ENCODE measurements at places on chromosomes 7 and 10.

- DNase-seq: no peak
Observed at GRCh38 chr7:31957756-31958155, 112.5 kb downstream of the PDE1C start.

GRCh38 chr10:74190494-74190893 lies 39.5 kb downstream of the ADK start:
- no peak for DNase-seq

DNA sequence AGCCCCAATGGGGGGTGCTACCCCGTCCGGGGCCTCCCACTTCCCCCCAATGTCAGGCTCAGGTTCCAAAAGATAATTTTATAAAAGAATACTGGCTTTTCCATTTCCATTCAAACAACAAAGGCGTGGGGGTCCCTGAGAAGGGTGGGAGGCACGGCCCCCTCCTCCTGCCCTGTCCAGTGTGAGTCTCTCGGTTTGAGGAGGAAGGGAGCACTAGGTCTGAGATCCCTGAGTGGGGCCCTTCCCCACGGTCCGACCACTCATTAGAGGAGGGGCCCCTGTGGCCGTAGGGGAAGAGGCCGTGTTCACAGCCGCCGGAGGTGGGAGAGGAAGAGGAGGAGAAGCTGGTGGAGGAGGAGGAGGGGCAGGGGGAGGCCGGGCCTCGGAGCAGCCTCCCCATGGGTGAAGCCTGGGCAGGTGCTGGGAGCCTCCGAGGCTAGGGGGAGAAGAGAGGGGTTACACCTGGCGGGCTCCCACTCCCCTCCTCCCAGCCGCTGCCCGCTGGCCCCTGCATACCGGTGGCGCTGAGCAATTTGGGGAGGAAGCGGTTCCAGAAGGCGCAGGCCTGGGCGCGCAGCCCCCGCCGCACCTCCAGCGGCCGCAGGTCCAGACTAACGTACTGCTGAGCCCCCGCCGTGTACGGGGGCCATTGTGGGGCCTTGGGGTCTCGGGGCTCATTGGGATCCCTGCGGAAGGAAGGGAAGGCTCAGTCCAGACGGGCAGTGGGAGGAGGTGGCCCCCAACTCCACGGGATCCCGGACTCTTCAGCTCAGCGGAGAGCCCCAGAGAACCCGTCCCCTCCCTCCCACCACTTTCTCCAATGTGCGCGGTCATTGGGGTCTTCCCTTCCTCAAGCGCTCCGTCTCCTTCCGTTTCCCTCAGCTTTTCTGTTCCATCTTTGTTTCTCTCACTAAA lies 1.4 kb upstream of the UFSP1 start:
- no peak for DNase-seq

- no peak for DNase-seq
Observed at GRCh38 chr7:52289247-52289646, 746.2 kb upstream of the POM121L12 start.

DNA sequence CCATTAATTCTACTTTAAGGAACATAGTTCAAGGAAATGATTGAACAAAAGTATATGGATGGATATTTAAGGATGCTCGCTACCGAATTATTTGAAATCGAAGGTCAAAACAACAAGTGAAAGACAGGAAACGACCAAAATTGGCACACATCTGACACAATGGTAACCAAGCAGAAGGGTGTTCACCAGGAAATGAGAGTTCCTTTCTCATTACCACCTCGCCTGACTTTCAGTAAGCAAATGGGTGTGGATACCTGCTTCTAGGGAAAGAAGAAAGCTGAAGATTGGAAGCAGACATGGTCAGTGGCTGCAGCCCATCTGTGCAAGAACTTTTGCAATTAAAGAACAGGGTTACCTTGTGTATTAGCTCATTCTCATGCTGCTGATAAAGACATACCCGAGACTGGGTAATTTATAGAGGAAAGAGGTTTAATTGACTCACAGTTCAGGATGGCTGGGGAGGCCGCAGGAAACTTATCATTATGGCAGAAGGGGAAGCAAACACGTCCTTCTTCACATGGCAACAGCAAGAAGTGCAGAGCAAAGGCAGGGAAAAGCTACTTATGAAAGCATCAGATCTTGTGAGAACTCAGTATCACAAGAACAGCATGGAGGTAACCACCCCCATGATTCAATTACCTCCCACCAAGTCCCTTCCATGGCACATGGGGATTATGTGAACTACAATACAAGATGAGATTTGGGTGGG lies 6.2 kb upstream of the TMEM273 start:
- no peak for DNase-seq

- DNase-seq: no peak
Observed at GRCh38 chr7:25770670-25771069, 381.3 kb upstream of the NFE2L3 start.

- DNase-seq: no peak
Observed at GRCh38 chr10:100996678-100997359, 2.8 kb upstream of the LZTS2 start.

DNA sequence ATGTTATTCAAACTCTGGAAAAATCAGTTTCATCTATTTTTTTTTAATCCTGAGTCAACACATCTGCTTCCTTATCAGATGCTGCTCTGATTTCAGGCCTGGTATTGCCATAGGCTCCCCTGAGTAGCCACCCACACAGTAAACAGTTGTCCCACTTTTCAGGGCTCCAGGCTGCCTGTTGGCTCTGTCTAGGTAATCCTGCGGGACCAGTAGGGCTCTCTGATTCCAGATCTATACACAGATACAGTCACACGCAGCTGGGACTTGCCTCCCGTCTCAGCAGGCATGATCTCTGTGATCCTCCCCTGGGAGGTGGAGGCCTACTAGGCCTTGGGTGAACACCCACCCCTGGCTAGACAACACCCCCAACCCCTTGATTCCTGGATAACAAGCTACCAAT lies 206.1 kb downstream of the CREB5 start:
- DNase-seq: no peak

DNA sequence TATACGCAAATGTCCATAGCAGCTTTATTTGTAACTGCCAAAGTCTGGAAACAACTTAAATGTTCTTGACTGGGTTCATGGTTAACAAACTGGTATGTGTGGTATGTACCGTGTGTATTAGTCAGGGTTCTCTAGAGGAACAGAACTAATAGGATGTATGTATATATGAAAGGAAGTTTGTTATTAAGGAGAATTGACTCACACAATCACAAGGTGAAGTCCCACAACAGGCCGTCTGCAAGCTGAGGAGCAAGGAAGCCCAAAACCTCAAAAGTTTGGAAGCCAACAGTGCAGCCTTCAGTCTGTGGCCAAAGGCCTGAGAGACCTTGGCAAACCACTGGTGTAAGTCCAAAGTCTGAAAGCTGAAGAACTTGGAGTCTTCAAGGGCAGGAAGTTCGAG lies 66.8 kb downstream of the TMEM168 start:
- DNase-seq: no peak

- DNase-seq: no peak
Observed at GRCh38 chr7:122750389-122750788, 47.7 kb upstream of the RNF148 start.

- no peak for DNase-seq
Observed at GRCh38 chr10:43235070-43235900, 31.6 kb downstream of the RASGEF1A start.

GRCh38 chr7:46713868-46714596 lies 793.0 kb upstream of the IGFBP3 start:
- no peak for DNase-seq

DNA sequence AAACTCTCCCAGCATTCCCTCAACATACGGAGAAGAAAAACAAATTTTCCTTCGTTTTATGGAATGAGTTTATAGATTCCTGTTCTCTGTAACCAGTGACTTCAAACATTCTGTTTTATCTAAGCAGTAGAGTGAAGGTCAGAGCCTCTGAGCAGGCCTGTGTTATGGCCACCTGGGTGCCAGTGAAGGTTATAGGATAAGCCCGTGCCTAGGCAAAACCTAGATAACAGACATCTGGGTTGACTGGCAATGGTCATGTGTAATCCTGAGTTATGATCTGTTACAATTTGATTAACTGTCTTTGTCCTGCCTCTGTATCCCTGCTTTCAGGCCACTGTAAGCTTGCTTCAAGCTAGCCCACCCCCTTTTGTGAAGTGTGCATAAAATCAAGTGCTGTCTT lies 8.3 kb downstream of the LSM5 start:
- no peak for DNase-seq

GRCh38 chr10:102679596-102679995 lies 34.6 kb downstream of the ARL3 start:
- no peak for DNase-seq

- DNase-seq: no peak
Observed at GRCh38 chr10:20935301-20935700, 38.2 kb upstream of the NEBL start.

DNA sequence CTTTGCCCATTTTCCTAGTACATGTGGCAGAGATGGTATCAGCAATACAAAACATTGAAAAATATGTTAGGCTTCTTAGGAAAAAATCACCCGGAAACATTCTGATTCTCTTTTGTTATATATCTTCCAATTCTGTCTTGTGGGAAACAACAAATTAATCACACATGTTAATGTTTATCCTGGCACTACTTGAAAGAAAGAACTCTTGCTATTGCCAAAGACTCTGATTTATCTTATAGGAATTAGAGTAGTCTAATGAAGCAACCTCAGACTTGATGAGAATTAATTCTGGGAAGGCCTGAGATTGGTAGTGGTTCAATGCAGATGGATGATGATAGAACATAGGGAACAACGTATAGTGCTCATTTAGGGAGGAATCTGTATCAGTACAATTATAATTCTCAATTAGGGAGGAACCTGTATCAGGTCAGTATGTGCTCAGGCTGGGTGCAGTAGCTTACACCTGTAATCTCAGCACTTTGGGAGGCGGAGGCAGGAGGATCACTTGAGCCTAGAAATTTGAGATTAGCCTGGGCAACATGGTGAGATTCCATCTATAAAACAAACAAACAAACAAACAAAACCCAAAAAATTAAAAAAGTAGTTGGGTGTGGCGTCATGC lies 50.7 kb downstream of the TAS2R16 start:
- no peak for DNase-seq

GRCh38 chr7:46485481-46486065 lies 564.5 kb upstream of the IGFBP3 start:
- DNase-seq: no peak

- no peak for DNase-seq
Observed at GRCh38 chr10:74669210-74669609, 157.2 kb upstream of the KAT6B start.

DNA sequence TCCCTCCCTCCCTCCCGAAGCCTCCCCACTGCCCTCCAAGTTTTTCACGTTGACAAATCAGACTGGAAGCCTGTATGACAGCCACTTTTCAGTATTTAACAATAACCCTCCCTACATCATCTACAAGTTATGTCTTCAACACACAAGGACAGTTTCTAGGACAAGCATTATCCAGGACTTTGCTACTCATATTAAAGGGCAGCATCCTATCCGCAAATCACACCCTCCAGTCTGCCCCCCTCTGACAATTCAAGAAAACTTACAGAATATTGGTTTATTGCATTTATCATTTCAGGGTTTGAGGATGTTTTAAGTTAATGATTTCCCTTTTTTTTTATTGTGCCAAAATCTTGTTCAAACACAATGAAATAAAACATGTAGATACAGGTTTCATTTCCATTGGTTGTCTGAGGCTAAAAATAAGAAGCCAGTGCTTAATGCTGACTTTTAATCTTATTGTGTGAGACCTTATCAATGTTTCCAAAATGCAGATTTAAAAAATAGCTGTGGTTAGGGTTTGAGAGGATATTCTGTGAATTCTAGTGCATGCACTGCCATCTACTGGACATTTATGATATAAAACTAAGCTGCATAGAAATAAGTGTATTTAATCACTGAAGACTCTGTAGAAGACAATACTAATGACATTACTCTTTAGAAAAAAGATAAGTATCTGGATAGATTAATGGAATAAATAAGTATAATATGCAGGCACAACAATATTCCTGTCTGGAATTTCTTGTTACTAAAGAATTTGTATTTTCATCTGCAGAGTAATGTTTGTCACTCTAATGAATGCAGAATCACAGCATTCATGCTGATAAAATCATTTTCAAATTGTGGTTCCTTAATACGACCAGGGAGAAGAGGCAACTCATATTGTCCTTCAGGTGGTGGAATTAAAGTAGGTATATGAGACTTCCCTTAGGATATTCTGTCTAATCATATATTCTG lies 64.1 kb downstream of the CAV1 start:
- DNase-seq: no peak

- no peak for DNase-seq
Observed at GRCh38 chr10:70588255-70588654, 14.3 kb downstream of the PRF1 start.

DNA sequence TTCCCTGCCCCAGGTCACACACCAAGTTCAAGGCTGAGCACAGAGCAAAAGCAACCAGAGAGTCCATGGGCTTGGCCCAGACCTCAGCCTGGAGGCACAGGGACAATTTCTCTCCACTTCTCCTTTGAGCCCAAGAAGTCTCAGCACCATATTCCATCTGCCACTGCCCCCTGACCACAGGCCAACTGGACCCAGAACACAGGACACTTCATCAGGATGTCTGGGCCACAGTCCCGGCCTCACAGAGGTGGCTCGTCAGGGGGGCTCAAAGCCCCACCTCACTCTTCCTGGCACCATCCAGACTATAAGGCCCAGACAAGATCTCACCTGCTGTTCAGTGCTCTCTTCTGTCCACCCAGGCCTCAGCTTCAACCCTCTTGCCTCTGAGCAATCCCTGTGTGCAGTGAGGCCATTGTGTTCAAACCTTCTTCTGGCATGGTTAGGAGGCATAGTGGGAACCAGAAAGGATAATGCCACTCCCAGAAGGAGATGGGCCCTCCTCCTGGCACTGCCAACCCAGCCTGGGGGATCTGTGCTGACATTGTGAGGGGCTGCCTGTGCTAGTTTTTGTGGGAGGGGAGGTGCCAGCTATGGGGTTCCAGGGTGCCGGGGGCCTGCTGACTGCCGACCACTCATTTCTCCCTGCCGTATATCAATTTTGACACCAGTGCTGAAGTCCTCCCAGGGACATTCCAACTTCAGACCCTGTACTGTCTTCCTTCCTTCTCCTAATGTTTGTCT lies 49.7 kb upstream of the ANTXRL start:
- no peak for DNase-seq

GRCh38 chr7:159317294-159317693 lies 172.6 kb upstream of the VIPR2 start:
- DNase-seq: no peak

DNA sequence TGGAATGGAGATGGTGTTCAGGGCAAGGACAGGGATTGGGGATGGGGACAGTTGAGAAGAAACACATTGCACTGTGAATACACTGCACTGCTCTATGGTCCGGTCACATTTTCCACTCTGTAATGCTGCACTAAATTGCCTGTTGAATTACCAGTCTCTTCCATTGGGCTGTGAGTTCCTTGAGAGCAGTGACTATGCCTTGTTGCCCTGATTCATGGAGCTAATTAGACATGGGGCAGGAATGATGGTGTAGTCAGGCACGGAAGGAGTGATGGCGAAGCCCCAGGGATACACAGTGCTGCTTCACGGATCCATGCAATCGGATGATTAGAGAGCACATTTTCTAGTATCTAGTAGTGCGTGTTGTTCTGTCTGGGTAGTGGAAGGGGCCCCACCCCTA lies 25.4 kb upstream of the GPAM start:
- no peak for DNase-seq

GRCh38 chr7:151007469-151007898 lies 16.7 kb downstream of the NOS3 start:
- no peak for DNase-seq
